ENCODE measurements at places on chromosomes 12 and 14. TPM values are rescaled to one million over a fixed set of nuclear protein-coding genes. Genes with fewer than 3 reads are reported as not detected.

Gene IFT81
- total RNA-seq: 36.0 TPM

- no peak for ATAC-seq
Measured at GRCh38 chr14:54606631-54607133, 39.8 kb downstream of the SAMD4A start.

DNA sequence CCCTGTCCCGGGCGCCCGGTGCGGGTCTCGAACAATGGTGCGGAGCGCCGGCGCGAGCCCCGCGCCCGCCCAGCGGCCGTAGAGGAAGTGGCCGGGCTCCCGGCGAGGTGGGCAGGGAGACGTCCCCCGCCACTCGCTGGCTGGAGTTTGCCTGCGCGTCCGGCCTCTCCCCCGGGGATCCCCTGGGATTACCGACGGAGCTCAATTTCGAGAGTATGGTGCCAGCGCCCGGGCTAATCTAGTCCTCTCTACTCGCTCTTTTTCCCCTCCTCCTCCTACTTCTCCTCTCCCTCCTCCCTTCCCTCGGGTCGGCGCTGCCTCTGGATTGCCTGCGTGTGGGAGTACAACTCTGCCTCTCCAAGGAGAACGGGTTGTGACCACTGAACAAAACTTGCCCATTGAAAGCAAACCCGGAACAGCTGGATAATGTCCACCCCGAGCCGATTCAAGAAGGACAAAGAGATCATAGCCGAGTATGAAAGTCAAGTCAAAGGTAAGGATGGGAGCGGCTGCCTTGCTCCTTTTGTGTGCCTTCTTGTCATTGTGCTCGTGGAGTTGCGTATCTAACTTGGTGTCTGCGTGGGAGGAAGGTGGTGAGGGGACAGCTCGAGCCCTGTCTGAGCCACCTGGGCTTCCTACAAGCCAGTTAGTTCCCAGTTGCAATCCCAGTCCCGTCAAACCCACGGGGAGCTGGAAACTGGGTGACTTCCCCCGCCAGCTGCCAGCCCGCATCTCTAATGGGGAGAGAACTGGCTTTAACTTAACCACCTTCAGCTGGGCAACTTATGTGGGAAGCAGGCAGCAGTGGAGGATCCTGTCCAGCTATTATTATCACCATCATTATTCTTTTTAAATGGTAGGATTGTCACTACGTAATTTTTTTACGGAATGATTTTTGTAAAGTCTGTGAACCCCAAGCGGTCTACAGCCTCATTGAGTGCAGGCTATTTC is at the start of gene SRGAP1:
SRGAP1 (plus strand) TSS at position 310 of the 951 bp plus-strand sequence; CDS start at position 427, 117 bp downstream.
- peak; percentile 17 for ATAC-seq

- ATAC-seq: no peak
Measured at GRCh38 chr14:58315606-58316005, 17.3 kb downstream of the ARID4A start.

DNA sequence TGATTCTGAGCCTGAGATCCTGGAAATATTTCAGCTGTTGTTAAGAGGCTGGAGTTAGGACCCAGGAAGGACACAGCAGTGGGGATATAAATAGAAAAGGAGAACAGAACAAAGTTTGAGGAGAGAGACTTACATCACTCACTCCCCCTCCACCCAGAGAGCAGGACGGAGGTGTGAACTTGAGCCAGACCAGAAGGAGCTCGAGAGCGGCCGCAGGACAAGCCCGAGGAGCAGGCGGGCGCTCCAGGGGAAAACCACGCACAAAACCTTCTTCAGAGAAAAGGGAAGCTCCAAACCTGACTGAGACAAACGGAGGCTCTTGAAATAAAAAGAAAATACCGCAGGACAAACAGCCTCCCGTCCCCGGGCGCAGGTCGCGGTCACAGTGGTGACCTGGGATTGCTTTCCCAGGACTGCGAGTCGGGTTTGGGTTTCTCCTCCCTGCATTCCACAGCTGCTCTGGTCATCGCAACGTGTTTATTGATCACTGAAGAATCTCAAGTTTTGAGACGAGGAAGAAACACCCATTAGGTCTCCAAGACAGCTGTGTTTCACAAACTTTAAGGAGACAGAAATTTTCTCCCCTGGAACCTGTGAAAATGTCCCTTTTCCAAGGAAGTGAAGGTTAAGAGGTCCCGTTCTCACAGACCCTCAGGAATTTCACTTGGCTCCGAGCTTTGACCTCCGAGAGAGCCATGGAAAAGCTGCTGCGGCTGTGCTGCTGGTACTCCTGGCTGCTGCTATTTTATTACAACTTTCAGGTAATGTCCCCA is at the start of gene ADGRD1:
ADGRD1 (plus strand) TSS at position 137 of the 773 bp plus-strand sequence; CDS start at position 696, 559 bp downstream.
- ATAC-seq: peak; percentile 50

GRCh38 chr14:72574715-72575114 is 319.2 kb downstream of the DPF3 start:
- no peak for ATAC-seq

Gene CLEC14A
- 1.9 TPM for total RNA-seq

Gene CCDC38
- total RNA-seq: 0.65 TPM

Measured in motor neuron (in vitro differentiated cells).